Vagina (tissue), 2 donors: ENCODE measurements at places on chromosomes 1 and 21.

- no peak for DNase-seq
Measured at GRCh38 chr1:235101558-235102258, 26.9 kb downstream of the TOMM20 start.

DNA sequence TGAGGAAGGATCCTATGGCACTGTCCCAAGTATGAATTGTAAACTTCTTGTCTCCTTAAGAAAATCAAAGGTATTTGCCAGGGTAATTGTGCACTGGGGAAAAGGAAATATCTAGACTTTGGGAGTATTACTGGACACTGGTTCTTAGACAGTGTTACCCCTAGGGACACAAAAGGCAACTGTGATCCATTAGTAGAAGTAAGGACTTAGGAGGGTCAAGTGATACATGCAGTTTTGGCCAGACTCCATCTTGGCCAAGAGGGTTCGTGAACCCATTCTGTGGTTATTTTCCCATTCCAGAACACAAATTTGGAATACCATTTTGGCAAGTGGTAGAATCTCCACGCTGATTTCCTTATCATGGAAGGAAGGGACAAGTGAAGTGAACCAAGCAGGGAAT is 98.1 kb downstream of the TM2D1 start:
- DNase-seq: no peak

DNA sequence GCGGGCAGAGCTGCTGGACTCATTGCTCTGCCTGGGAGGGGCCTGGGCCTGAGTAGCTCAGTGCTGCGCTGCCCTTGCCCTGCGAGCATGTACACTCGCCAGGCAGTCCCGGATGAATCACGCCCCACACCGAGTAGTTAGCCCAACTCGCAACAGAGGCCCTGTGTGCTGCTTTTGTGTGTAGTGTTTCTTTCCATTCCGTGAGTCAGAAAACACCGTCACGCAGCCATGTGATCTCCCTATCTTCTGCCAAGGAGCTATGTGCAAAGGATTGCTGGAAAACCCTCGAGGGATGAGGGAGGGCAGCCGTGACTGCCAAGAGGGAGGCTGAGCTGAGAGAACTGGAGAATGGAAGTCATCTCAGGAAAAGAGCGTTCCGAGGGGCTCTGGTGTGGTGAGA is 37.3 kb downstream of the NENF start:
- no peak for DNase-seq

DNA sequence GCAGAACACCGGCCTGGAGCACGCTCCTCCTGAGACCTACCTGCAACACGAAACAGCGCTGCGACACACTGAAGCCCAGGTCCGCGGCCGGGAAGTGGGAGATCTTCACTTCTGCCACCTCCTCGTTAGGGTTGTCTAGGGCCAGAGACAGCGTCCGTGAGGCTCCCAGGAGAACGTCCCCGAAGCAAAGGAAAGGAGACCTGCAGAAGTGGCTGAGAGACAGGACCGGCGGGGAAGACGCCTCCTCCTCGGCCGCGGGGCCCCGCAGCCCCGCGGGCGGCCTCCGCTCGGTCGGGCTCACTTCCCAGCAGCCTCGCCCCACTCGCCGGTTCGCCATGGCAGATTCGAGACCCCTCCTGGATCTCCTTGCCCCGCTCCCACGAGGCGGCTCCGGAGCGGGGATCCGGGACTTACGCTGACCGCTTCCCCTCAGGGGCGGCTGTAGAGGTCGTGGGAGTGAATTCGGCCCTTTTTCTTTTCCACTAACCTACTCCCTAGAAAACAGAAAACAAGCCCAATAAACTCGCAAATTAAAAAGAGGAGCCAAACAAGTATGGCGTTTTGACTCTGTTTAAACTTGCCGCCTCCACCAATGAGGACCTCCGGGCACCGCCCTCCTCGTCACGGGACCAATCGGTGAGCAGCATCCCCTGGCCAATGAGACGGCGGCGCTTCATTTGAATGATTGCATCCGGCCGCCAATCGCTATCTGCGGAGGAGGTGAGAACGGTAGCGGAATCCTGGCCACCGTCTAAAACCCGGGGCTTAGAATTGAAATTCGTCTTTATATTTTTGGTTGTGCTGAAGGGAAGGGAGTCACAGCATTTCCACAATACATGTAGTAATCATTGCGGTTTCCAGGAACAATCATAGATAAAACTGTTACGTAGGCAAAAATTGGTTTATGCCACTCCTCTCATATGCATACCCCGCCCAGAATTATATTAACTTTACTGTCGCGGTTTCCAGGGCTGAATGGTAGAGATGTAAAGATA is at the start of gene ASPM:
Gene ASPM (minus strand): TSS at position 569 of the 995 bp plus-strand sequence. CDS start 232 bp downstream, at position 337.
- peak; percentile 92 for DNase-seq

- DNase-seq: no peak
Measured at GRCh38 chr1:10103193-10103592, 70.4 kb downstream of the UBE4B start.

DNA sequence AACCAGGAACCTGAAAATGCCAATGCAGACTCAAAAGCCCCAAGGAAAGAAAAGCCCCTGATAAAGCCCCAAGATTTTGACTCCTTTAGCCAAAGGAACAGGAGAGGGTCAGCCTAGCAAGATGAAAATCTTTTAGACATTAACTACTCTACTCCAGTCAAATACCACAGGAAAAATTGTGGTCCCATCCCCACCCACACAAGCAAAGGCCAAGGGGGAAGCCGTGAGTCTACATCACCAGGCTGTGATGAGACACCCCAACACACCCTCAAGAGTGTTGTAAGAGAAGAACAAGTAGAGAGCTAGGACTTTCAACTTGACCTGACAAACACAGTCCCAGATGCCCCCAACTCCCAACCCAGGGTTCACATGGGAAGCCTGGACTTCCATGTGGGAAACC is 192.8 kb upstream of the NR5A2 start:
- no peak for DNase-seq

DNA sequence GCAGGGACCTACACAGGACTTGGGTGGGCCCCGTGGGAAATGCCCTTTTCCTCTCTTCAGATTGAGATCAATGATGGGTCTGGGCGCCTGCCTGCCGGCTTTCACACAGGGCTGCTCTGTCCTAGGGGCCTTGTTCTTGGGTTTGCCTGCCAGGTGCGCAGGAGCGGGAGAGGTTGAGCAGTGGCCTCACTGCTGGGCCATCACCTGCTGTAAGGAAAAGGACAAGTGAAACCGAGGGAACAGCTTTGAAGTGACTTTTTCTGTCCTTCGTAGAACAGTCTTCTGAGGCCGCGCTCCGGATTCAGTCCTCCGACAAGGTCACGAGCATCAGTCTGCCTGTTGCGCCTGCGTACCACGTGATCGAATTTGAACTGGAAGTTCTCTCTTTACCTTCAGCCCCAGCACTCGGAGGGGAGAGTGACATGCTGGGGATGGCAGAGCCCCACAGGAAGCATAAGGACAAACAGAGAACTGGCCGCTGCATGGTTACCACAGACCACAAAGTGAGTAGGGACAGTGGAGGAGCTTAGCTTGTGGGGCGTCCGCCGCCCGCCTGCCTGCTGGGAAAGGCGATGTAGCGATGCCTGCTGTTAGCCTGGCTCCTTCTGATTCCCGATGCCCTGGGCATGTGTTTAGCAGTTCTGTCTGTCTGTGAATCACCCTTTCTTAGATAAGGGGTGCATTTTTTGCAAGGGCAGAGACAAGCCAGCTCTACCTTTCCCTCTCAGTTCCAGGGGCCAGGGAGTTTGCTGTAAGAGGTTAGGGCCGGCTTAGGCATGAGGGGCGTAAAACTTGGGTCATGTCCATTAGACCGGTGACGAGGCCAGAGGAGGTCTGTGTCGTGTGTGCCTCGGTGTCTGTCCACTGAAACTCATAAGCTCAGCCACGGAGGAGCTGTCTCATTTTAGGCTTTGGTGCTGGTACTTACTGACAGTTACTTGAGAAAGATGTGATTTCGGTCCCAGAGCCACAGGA is 19.5 kb upstream of the PWP2 start:
- DNase-seq: no peak

DNA sequence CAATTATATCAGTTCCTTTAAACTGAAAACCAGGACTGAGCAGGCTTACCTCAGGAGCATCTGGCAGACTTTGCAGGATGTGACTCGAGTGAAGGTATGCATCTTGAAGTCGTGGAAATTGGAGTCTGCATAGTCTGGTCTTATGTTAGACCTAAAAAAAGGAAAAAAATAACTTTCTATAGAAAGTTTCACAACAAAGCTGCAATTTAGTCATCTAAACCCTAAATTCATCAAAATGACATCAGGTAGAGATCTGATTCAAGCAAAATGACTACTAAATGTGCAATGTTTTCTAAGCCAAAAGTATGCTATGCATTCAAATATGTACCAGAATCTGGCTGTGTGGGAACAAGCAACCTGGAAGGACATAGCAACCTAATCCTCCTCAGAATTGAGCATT is 260.1 kb downstream of the VAV3 start:
- no peak for DNase-seq

- DNase-seq: no peak
Measured at GRCh38 chr1:53206735-53207379, 10.2 kb downstream of the CPT2 start.

- no peak for DNase-seq
Measured at GRCh38 chr1:193988885-193989284, 802.5 kb upstream of the B3GALT2 start.

GRCh38 chr1:17192394-17193221 is 12.3 kb upstream of the PADI1 start:
- peak; percentile 93 for DNase-seq

- DNase-seq: no peak
Measured at GRCh38 chr1:204448344-204448964, 36.8 kb upstream of the PPP1R15B start.

GRCh38 chr1:113531321-113531720 is 141.0 kb downstream of the MAGI3 start:
- no peak for DNase-seq
